Fibroblast of upper back skin (primary cell): ENCODE measurements at places on chromosomes 7 and 10.

DNA sequence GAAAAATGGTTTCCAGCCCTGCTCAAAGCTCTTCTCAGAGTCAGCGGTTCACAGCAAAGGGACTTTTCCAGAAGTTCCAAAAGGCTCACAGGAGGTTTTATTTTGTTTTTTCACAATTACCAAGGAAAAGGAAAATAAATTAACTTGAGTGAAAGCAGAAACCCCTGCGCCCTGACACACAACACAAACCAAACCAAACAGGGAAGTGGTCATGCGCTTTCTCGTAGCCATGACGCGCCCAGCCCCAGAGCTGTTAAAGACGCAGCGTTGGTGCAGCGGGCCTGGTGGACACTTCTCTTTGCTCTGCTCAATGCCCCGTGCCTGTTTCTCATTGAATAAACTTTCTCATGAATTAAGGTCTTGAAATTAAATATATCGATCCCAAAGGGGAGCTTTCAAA lies 134.4 kb upstream of the LYZL2 start:
- no peak for DNase-seq

- DNase-seq: peak; percentile 97
Measured at GRCh38 chr10:117541909-117542705, 439 bp upstream of the EMX2 start.

DNA sequence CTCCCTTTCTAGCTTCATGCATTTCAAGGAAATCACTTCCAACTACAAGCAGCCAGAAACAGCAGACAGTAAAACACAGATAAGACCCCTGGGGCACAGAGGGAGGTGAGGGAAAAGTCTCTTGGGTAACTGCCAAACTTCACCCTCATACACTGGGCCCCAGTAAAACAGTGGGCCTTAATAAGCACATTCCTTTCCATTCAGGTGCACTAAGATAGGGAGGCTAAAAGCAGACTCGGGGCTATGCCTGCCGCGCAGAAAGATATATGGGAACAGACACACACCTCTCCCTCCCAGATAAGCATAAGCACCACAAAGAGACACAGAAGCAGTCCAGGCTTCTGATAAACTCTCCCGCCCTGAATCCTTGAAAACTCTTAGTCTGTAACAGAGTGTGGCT lies 117.0 kb downstream of the TYW1B start:
- no peak for DNase-seq

DNA sequence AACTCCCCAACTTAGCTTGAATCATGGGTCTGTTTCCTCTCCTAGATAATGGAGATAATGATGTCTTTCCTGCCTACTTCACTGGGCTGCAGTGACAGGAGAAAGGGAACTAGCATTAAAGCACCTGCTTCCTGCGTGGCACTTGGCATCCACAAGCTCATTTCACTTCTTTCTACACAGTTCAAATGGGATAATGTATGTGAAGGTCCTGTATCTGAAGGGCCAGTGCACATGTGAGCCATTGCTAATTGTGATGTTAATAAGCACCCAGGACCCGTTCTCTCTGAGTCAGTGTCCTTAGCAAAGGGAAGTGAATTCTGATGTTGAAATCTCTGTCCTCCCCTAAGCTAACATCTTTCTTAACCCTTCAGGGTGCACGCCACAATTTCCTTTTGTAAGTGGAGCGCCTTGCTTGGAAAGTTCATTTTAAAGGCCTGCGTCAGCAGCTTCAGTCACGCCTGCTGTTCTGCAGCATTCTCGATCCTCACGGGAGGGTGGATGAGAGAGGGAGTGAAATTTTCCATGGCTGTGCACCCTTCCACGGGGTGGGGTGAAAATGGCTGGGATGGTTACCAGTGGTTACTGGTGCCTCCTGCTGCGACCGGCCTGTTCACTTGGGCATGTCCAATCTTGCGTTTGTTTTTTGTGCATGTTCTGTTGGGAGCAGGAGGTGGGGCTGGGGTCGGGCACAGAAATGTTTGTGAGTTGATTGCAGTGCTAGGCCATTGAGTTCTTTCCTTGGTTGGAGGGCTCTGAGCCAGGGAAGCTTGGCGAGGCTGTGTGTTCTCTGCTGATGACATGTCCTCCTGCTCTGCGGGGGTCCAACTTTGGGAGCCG lies 59.2 kb downstream of the HK1 start:
- peak; percentile 77 for DNase-seq

- DNase-seq: no peak
Measured at GRCh38 chr7:64872351-64873154, 30.5 kb upstream of the ZNF273 start.

DNA sequence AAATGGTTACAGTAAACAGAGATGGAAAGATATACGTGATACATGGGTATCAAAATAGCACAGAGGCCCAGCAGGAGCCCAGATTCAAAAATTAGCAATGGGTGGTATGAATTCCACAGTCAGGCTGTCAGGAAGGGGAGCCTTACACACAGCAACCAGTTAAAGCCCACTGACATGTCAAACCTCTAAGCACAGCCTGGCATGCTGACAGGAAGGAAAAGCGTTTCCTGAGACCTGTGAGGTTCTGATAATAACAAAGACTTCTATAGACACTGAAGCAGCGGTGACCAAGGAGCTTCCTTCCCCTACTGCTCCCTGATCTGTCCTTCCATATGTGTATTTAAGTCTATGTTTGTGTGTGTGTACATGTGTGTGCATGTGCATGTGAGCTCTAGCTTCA lies 89.9 kb downstream of the PHYHIPL start:
- no peak for DNase-seq

GRCh38 chr7:44650772-44651171 lies 44.3 kb downstream of the OGDH start:
- no peak for DNase-seq

DNA sequence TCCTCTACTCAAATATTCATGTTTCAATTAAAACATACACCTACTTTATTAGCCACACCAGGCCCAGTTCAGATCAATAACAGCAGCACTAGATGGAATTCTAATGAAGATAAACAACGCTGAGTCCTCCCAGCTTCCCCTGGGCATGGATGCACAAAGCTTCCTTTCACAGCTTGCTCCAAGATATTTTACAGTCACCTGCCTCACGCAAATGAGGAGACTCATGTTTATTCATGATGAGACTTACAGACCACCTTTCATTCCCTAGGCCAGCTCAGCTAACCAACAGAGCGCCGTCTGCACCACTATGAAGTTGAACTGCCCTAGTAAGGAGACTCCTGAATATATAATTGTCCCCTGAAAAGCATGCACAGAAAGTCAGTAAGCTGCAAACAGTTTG lies 283.0 kb upstream of the AOAH start:
- no peak for DNase-seq

DNA sequence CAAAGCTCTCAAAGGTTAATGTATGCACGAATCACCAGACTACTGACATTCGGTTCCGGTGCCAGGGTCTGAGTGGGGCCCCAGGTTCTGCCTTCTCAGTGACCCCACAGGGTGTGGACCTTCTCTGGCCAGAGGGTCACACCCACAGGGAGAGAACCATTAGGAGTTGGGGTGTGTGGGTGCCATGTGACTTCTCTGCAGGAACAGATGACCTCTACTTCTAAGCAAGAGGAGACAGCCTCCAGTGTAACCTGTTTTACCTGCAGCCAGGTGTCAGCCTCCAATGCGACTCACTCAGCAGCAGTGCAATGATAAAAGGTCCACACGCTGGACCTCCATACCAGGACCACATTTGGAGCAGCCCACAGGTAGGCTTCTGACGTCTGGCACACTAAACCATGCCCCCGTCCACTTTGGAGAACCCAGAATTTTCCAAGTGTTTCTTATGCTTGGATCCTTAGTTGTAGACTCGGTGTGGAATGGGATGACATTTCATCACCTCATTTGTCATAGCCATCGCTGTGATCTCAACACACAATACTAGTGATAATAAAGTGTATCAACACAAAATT lies 16.2 kb upstream of the INSIG1 start:
- no peak for DNase-seq

- DNase-seq: peak; percentile 37
Measured at GRCh38 chr7:133629701-133630100, 376.8 kb downstream of the EXOC4 start.

GRCh38 chr10:51121861-51122260 lies 47.6 kb downstream of the PRKG1 start:
- no peak for DNase-seq
